HFFc6 (cell line): ENCODE measurements at places on chromosomes 2 and 18. TPM values are rescaled to one million over a fixed set of nuclear protein-coding genes. Genes with fewer than 3 reads are reported as not detected.

The ZSWIM2 gene
- not detected in 2 replicates for total RNA-seq

GRCh38 chr2:211930331-211930730 is 608.3 kb downstream of the ERBB4 start:
- no peaks in the 10 kb centered on the region for H3K36me3 ChIP-seq
- no peak for DNase-seq
- no peaks in the 10 kb centered on the region for H3K27me3 ChIP-seq
- H3K4me1 ChIP-seq, result no peaks in the 10 kb centered on the region
- no peak overlapping the region for H3K4me3 ChIP-seq

- H3K36me3 ChIP-seq, result no peaks in the 10 kb centered on the region
- H3K4me1 ChIP-seq, result peaks cover 29% of the 10 kb centered on the region
- H3K27me3 ChIP-seq, result peaks cover 3% of the 10 kb centered on the region; the same call in 1 of the 2 replicates
- no peak overlapping the region for H3K27ac ChIP-seq
- DNase-seq, result no peak
Observed at GRCh38 chr18:35864916-35865315, 107.6 kb upstream of the RMP24 start.

The ECEL1 gene
- not detected in 3 replicates for total RNA-seq

DNA sequence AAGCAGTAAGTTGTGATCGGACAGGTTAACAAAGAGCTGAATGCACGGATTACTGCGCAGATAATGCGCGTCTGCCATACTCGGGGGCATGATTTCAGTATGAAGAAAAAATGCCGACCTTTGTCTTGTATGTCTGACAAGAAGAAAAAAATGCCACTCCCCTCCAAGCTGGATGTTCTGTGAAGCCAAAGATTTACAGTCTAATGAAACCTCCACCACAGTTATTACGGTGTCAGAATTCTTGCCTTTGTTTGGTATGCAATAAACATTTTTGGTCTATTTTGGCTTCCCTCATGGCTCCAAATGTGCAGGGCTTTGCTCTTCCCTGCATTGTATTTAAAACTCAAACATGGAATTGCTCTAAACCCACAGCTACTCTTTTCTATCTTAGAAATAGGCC is 72.2 kb upstream of the THUMPD2 start:
- H3K27me3 ChIP-seq, result no peaks in the 10 kb centered on the region
- H3K27ac ChIP-seq, result no peak overlapping the region
- no peaks in the 10 kb centered on the region for H3K36me3 ChIP-seq

DNA sequence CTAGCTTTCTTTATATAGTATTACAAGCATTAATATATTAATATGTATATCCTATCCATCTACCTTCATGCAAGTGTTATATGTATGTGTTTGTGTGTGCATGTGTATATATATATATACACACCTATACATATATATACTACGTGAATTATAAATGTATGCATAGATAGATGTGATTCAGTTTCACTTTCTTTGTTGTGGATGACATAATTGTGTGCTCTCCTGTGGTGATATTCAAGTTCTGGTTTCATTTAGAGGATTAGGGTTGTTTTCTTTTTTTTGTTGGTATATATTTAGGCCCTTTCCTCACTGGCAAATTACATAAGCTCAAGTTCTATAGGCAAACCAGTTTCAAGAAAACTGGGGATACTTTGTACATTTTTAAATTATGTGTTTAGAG is 225.7 kb upstream of the FANCL start:
- H3K36me3 ChIP-seq, result no peaks in the 10 kb centered on the region
- H3K27me3 ChIP-seq, result no peaks in the 10 kb centered on the region; the same call in 1 of the 2 replicates
- no peaks in the 10 kb centered on the region for H3K4me1 ChIP-seq
- DNase-seq, result no peak
- H3K27ac ChIP-seq, result no peak overlapping the region
- no peak overlapping the region for H3K4me3 ChIP-seq

The CD207 gene
- total RNA-seq, result not detected in 3 replicates

GRCh38 chr2:101775636-101776035 is 78.1 kb downstream of the MAP4K4 start:
- peaks cover 6% of the 10 kb centered on the region for H3K36me3 ChIP-seq
- no peak overlapping the region for H3K27ac ChIP-seq
- H3K4me1 ChIP-seq, result peaks cover 84% of the 10 kb centered on the region
